ENCODE measurements at places on chromosomes 7 and 10.

DNA sequence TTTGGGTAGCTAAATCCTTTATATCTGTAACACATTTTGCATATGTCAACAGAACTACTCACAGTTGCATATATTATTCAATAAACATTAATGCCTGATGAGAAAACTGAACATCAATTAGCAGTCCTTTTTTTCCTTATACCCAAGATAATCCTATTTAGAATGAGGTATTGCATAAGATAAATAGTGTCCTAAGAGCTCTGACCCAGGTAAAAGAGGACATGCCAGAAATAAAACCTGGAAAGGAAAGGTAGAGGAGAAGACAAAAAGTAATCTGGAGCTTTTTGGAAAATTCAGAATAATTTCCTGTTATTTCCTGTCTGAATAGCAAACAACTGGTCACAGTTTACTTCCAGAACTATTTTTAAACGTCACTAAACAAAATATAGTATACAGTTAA, 204.4 kb downstream of the PLXDC2 start:
- DNase-seq: no peak

GRCh38 chr7:28645866-28646265, 233.5 kb downstream of the CREB5 start:
- DNase-seq: no peak

GRCh38 chr7:129126314-129126713, 18.2 kb upstream of the TSPAN33 start:
- DNase-seq: no peak

- no peak for DNase-seq
These were observed 110.9 kb upstream of the HDAC9 start for GRCh38 chr7:18384491-18385143.

DNA sequence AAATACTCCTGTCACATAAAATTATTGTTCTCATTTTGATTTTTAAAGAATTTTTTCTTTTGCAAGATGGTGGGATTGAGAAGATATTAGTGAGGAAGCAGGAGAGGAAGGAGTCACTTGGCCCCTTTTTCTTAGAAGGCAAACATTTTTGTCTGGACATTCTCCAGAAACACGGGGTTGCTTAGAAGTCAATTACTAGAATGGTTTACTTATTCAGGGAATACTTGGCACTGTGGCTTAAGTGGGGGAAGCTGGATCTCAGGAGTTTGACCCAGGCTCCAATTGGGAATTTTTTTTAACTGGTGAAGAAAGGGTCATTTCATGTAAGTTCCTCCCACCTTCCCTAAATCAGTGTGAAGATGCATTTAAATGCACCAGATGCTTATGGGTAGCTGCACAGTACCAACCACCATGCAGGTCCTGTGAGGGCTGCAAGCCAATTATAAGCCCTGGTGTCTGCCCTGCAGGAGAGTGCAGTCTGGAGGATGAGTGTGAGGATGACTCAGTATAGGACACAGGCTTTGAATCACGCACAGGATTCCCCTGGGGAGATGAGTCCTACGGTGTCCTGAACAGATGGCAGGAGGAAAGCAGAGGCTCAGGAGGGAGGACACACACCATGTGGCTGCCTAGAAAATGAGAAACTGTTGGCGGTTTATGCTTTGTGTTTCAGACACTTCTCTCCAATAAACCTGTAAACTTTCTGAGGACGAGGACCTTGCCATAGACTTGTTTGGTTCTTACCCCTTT, 299.1 kb downstream of the PLXNA4 start:
- no peak for DNase-seq

DNA sequence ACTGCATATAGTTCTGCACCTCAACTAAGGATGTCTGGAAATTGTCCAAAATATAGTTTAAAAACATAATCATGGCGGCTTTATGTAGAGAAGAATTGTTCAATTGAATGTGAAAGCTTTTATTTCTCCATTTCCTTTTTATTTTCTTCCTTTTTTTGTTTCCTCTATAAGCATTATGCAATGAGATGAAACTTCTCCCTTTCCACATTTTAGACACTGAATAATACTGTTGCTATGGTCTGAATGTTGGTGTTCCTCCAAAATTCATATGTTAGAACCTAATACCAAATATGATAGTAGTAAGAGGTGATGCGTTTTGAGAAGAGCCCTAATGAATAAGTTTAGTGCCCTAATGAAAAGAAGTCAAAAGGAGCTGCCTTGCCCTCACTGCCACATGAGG, 175.0 kb downstream of the RNLS start:
- no peak for DNase-seq

GRCh38 chr10:24993237-24993958, 22.6 kb downstream of the ENKUR start:
- DNase-seq: no peak
